ENCODE measurements at places on chromosomes 3 and 15.

- peak; percentile 55 for DNase-seq
Observed at GRCh38 chr15:70152070-70152480, 54.4 kb upstream of the TLE3 start.

GRCh38 chr3:115790759-115791158 lies 167.4 kb downstream of the GAP43 start:
- no peak for DNase-seq

DNA sequence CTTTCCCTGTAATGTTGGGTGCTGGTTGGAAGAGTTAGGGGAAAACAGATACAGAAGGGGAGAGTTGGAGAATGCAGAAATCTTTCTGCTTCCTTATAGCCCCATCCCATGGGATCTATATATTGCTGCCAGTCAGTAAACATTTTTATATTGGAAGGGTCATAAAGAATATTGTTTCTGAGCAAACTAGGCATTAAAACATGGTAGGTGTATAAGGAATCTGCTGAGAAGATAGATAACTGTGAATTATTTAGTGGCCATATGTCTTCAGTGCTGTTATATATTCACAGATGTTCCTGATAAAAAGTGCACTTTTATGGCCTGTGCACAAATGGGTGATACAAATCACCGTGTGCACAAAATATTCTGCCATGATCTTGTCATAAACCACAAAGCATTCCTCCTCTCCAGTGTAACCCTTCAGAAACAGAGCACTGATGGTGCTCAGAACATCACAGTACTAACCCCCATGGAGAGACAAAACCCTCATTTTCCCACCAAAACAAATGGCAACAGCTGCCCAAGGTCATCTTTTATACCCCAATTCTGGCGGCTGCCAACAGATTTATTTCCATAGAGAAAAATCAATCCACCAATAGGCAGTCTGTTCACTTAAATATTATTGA lies 269.3 kb downstream of the SLC9A9 start:
- no peak for DNase-seq

GRCh38 chr15:49320351-49320750 lies 102.7 kb upstream of the FGF7 start:
- no peak for DNase-seq

GRCh38 chr3:149204390-149204991 lies 17.1 kb downstream of the CP start:
- DNase-seq, result no peak

GRCh38 chr15:99432271-99433025 lies 133.3 kb upstream of the MEF2A start:
- no peak for DNase-seq

DNA sequence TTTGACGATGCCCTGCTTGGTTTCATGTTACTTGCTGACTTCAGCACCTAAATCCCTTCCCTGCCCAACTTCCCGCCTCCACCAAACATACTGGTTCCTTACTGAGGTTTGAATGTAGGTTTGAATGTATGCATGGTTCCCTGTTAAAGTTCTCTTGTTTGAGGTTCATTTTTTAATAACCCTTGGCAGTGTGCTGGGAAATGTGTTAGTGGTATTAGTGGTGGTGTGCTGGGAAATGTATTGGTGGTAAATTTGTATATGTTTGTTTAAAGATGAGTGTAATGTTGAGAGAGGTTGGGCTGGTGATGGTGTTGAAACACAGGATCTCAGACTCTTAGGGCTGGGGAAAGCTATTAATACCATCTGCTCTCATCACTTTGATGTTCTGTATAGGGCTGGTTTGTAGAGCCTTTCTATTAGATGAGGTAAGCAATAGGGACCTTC lies 392.7 kb downstream of the PTPRG start:
- DNase-seq, result no peak

DNA sequence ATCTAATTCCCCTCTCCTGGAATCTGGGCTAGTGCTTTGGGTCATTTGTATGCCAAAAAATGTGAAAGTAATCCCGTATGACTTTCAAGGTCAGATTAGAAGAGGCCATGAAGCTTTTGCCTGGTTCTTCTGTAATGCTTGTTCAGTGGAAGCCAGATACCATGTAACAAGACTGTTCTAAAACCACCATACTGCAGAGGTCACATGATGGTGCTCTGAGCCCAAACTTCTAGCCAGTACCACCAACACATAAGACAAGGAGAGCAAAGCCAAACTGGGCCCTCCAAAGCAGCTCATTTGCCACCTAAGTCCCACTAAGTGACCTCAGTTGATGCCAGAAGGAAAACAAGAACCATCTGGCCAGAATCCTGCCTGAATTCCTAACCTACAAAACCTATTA lies 64.3 kb upstream of the MELTF start:
- no peak for DNase-seq

DNA sequence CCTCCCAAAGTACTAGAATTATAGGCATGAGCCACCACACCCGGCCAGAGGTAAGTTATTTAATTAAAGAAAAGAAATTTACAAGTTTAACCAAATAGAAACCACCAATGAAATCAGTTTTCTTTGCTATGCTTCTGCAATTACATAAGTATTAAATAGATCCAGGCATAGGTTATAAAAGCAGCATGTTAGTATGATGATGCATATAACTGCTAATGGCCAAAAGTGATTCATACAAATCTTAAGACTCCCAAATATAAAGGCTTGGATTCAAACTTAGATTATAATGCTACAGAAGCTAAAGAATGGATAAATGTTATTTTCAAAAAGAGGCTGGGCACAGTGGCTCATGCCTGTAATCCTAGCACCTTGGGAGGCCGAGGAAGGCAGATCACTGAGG lies 32.8 kb upstream of the HDC start:
- DNase-seq, result no peak

GRCh38 chr15:95869920-95870319 lies 460.6 kb upstream of the NR2F2 start:
- DNase-seq, result no peak

- no peak for DNase-seq
Observed at GRCh38 chr15:38722236-38722635, 157.6 kb upstream of the RASGRP1 start.

GRCh38 chr3:4395448-4395847 lies 71.6 kb downstream of the SUMF1 start:
- DNase-seq, result no peak

DNA sequence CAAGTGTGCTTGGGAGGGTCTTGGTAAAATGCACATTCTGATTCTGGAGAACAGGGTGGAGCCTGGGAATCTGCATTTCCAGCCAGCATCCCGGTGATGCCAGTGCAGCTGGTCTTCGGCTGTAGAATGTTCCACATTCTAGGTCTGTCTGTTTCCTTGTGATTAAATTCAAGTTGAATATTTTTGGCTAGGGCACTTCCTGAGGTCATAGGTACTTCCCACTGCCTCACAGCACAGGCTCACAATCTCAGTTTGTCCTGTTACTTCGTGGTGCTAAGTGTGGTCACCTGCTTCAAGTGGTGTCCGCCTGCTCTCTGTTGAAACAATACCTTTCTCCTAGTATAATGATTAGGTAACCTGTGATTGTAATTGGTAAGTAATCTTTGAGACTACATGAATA lies 40.1 kb downstream of the FLNB start:
- no peak for DNase-seq

DNA sequence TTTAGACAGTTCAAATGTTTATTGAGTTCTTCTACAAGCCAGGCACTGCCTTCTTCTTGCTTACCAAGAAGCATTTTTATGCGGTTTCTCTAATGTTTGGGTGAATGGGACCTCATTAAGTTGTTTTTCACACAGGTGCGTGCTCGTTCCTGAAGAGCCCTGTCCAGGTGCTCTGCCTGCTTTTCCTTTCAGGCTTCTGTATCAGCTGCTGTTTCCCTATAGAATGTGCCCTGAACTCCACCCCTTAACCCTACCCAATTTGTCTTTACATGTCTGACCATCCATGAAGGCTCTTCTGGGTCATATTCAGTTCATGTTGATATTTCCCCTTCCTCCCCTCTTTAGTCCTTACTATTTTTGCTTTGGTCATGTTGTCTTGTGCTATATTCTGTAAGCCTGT lies 22.4 kb upstream of the GOLGA6L10 start:
- no peak for DNase-seq

GRCh38 chr3:186525369-186526255 lies 18.6 kb downstream of the CRYGS start:
- no peak for DNase-seq

DNA sequence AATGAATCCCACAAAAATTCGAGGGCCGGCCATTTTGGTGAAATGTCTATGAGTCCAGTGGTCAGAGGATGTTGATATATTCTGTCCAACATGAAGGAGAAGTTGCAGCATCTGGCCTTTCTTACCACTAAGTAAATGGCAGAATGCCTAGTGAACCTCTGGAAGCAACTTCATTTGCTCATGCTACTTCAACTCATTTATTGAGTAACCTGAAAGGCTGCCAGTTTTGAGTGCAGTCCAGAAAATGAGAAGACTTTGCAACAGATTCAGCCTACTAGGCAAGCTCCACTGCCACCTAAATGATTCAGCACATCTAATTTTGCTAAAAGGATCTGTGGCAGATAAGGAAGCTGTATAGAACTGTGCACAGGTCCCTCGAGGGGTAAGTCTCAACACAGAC lies 265.0 kb downstream of the OPA1 start:
- DNase-seq, result peak; percentile 39

DNA sequence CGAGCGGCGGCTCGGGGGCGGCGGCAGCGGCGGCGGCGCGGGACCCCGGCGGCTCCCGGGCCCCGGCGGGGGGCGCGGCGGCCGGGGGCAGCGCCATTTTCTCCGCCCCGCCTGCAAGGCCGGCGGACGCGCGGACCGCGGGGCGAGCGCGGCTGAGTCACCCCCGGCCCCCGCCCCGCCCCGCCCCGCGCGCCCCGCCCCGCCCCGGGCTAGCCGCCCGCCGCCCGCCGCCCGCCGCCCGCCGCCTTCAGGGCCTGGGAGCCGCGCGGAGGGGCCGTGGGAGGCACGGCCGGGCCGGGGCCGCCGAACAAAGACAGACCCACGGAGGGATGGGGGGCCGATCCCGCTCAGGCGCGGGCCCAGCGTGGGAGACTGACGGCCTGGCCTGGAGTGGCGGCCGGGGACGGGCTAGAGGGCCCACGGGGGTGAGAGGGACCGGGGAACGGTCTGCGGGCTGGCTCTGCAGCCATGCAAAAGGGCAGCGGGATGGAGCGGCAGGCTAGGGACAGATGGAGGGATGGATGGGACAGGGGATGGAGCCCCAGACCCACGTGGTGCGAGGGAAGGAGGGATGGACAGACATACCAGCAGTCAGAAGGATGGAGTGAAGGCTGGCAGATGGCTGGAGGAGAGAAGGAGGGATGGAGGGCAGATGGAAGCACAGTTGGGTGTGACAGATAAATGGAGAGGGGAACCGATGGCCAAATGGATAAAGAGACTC lies at the start of gene EIF4E3:
Gene EIF4E3, minus strand, starts transcription at position 132 of the 721 bp plus-strand sequence. Its CDS starts 35 bp downstream, at position 97.
- peak; percentile 12 for DNase-seq

DNA sequence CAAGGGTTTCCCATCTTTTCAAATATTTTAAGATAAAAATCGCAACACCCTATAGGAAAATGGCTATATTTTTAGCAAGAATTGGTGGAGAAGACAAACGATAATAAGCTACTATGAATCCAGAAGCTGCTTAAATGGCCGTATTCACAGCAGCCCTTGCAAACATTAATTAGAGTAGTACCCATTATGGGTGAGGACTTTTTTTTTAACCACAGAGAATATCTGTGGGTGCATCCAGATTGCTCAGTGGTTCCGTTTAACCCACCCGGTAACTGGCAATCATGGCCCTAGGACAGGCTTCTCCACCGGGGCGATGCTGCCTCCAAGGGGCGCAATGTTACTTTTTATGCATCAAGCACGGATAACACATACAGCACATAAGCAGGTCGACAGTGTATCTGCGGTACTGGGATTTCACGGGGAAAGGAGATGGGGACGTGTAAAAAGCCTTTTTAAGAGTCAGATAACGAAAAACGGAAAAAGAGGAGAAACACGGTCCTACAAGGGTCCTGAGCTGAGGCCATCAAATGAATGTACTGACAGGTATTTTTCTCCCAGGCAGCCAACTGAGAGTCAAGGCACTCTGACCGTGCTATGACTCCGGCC lies 968 bp upstream of the TMEM266 start:
- DNase-seq, result no peak

- DNase-seq, result no peak
Observed at GRCh38 chr3:46291046-46291445, 48.8 kb downstream of the CCR3 start.

DNA sequence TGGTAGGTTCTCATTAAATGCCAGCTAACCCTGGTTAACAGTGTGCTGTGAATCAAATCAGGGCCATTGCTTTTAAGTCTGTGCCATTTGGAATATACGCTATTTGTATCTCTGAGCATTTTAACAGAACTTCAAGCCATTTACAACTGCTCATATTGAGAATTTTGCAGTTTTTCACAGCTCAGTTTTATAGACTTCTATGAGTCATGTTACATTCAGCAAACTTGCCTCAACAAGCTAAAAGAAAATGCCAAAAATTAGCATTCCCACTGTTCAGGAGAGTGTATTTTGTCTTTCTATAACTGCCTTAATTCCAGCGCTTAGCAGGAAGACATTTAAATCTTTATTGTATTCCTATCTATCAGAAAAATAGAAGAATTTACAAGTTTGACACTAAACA lies 196.4 kb downstream of the GBE1 start:
- no peak for DNase-seq

DNA sequence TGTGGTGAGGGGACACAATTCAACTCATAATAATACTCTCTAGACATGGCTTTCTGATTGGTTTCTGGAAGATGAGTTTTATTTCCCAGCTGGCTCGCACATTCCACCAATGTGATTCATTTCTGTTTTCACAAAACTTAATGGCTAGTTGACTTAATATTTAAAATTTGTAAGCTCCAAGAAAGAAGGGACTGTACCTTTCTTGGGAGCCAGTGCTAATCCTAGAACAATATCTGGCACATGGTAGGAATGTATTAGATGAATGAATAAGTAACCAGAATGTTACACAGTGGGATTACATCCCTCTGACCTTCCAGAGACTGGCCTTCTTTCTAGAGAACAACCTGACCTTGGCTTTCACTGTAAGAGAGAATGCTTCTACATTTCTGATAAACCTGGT lies 262.8 kb downstream of the RORA start:
- no peak for DNase-seq

GRCh38 chr3:55480911-55481743 lies 6.0 kb downstream of the WNT5A start:
- DNase-seq, result no peak

GRCh38 chr15:39358441-39359041 lies 222.3 kb upstream of the THBS1 start:
- DNase-seq, result no peak

- no peak for DNase-seq
Observed at GRCh38 chr3:172034786-172035685, 4.3 kb upstream of the FNDC3B start.

- no peak for DNase-seq
Observed at GRCh38 chr3:35932995-35933394, 293.7 kb downstream of the ARPP21 start.

GRCh38 chr15:65881766-65882434 lies 12.6 kb downstream of the RAB11A start:
- DNase-seq, result no peak

- no peak for DNase-seq
Observed at GRCh38 chr3:85691196-85691595, 732.4 kb downstream of the CADM2 start.

DNA sequence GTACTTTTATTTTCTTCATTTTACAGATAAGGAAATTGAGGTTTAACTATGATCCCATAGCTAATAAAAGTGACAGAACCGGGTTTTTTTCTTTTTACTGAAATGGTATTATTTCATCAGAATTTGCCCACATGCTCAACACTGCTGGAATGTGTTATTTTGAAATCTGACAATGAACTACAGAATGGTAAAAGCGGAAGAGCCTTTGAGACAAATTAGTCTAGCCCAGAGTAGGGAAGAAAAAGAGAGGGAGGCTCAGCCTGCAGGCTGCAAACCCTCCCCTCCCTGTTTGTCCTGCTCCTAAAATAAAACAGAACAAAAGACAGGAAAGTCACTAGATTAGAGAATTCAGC lies 100.3 kb upstream of the LIPC start:
- no peak for DNase-seq

Data from prostate gland (tissue), 2 donors.